Suprapubic skin (tissue), 4 donors: ENCODE measurements at places on chromosomes 4 and X.

- no peak for DNase-seq
Observed at GRCh38 chrX:112851806-112852205, 11.2 kb upstream of the AMOT start.

- no peak for DNase-seq
Observed at GRCh38 chr4:12584116-12584875, 899.8 kb downstream of the RAB28 start.

DNA sequence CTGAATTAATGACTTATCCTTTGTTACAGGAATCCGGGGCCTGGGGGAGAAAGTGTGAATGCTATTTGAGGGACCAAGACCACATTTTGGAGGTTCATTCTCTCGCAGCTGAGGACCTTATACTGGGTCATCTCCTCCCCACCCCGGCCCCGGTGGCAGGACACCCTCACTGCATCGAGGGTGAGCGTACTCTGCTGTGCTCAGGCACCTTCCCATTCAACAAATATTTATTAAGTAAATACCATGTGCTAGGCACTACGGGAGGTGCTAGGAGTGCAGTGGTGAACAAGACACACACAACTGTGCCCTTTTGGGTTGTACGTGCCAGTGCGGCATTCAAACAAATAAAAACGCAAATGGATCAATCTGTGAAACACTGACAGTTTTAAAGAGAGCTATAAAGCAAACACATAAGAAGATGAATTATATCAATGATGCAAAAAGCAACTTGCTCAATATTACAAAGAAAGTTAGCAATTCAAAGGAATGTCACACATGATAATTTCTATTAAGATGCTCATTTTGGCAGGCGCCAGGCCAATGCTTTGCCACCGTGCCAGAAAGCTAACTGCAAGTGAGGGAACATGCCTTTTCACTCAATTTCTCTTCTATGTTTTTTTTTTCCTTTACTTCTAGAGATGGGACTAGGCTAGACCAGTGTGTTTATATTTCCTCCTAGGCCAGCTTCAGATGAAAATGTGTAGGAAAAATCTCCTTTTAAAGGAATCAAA is 24.6 kb downstream of the ADGRG2 start:
- no peak for DNase-seq

DNA sequence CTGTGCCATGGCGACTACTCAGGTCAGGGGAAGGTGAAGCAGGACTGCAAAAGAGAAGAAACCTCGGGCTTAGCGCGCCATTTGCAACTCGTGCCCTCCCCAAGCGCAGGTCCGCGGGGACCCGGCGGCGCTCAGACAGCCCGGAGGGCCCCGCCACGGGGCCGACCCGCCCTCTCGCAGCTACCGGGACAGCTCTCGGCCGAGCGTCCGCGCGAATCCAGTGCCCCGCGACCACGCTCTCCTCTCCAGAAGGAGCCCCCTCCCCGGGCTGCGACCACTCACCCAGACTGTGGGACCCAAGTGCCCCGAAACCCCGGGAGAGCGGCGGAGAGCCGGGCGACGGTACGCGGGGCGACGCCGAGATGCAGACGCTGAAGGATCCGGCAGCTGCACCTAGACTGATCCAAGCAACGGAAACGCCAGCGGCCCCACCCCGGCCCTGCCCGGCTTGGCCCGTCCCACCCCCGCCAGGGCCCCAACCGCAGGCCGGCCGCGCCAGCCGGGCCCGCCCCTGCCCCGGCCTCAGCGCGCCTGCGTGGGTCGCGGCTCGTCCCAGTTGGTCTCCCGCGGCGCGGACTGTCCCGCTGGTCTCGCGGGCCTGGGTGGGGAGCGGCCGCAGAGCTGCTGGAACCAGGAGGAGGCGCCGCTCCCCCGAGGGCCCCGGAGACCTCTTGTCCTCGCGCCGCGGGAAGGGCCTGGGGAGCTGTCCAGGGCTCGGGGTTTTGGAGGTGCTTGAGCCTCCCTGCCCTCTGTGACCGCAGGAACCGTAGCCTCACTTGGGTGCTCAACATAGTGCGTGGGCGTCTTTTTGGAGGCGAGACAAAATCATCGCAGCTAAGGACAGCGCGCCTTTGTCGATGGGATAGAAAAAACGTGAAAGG is at the start of gene ANXA5:
Gene ANXA5, minus strand, starts transcription at position 400 of the 881 bp plus-strand sequence. Its CDS starts 391 bp downstream, at position 9.
- DNase-seq, result peak; percentile 92

DNA sequence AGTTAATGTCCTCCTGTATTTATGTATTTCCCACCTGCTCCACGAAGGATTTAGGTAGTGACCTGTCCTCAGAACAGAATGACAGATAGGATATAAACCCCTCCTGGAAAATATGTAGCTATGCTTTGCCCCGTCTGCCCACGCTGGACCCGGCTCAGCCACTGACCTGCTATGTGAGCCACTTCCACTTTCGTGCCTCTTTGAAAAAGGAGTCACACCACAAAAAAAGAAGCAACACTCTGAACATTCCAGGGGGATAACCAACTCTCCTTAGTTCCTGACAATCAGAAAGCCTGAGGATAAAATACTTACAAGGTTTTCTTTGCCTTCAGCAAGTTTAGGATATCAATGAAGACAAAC is 11.1 kb downstream of the ACSL1 start:
- peak; percentile 44 for DNase-seq

DNA sequence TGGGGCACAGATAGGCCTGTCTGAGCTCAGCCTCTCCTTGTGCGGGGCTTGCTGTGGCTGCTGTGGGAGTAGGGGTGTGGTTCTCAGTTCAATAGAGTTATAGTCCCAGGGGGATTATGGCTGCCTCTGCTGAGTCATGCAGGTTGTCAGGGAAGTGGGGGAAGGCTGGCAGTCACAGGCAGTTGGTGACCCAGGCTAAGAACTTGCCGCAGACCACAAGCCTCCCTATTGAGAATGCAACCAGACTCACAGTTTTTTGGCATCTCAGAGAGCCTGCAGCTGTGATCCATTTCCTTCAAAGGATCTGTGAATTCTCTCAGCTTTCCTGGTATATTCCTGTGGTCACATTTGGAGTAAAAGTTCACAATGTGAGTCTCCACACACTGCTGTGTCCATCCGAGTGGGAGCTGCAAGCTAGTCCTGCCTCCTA is 364.9 kb downstream of the ZNF674 start:
- DNase-seq, result no peak

DNA sequence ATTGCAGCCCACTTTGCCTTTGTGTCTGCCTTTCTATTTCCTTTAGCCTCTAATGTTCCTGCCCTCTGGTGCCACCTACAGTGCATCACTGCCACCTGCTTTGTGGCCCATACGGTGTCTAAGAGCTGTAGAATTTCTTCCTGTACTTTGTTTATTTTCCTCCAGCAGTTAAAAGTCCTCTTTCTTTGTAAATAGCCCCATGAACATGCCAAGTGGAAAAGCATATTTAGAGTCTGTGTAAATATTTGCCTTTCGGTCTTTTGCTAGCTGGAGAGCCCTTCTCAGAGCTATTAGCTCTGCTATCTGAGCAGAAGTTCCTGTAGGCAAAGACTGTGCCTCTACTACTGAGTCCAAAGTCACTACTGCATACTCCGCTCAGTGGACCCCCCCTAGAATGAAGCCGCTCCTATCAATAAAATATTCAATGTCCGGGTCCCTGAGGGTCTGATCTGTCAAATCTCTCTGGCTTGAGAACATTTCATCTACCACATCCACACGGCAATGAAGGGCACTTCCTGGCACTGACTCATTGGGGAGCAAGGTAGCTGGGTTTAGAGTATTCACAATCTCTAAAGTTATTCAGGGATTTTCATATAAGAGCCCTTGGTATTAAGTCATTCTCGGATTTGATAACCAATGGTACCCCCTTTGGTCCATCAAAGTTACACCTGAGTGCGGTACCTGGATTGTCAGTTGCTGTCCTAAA is 36.3 kb downstream of the SULT1E1 start:
- no peak for DNase-seq
